Subcutaneous adipose tissue (tissue), 4 donors: ENCODE measurements at places on chromosomes 2 and 18. TPM values are rescaled to one million over a fixed set of nuclear protein-coding genes. Genes with fewer than 3 reads are reported as not detected.

Gene NDC80
- total RNA-seq: 2.2 TPM

Gene HOXD11
- not detected for total RNA-seq

Gene CRYGD
- not detected for total RNA-seq

Gene RGPD4
- total RNA-seq: not detected

Gene C18orf54
- 3.9 TPM for total RNA-seq

Gene LGALSL
- 9.0 TPM for total RNA-seq

Gene ALPP
- total RNA-seq: not detected

Gene SNX17
- 111 TPM for total RNA-seq

Gene TRIM43
- total RNA-seq: not detected

Gene EPB41L3
- total RNA-seq: 82.1 TPM

Gene DSG2
- total RNA-seq: 12.1 TPM

Gene SSB
- 158 TPM for total RNA-seq

Gene UNC50
- 48.6 TPM for total RNA-seq

Gene WNT10A
- not detected for total RNA-seq

Gene MATN3
- 2.9 TPM for total RNA-seq

Gene DLX1
- total RNA-seq: not detected

Gene ZAP70
- total RNA-seq: 3.1 TPM

Gene LYPD6B
- total RNA-seq: not detected

Gene RAB6C
- not detected for total RNA-seq

Gene SOX11
- total RNA-seq: not detected

Gene CCDC138
- 2.6 TPM for total RNA-seq

Gene CCBE1
- 2.6 TPM for total RNA-seq

Gene ZBTB7C
- total RNA-seq: 4.6 TPM

Gene SERPINB3
- not detected for total RNA-seq

Gene CD302
- total RNA-seq: 270 TPM

Gene CREG2
- not detected for total RNA-seq

Gene DSG1
- not detected for total RNA-seq

Gene REG3A
- total RNA-seq: not detected

Gene C2orf74
- total RNA-seq: 33.3 TPM

Gene CD28
- 4.9 TPM for total RNA-seq

Gene CDKL4
- total RNA-seq: 0.85 TPM

Gene PTGR3
- 28.4 TPM for total RNA-seq

Gene HMSD
- not detected for total RNA-seq

Gene RFTN2
- total RNA-seq: 22.4 TPM

Gene DSG3
- not detected for total RNA-seq

Gene ABCB11
- total RNA-seq: 4.6 TPM

Gene SCG2
- 0.17 TPM for total RNA-seq

Gene PAPOLG
- total RNA-seq: 14.1 TPM

Gene ANKRD30B
- total RNA-seq: not detected

Gene PCARE
- total RNA-seq: 0.16 TPM

Gene CNDP1
- not detected for total RNA-seq

Gene CAPN13
- total RNA-seq: not detected
